ENCODE measurements at places on chromosomes 2 and 18.

- DNase-seq = no peak
Measured at GRCh38 chr2:2848621-2849333, 517.7 kb upstream of the MYT1L start.

DNA sequence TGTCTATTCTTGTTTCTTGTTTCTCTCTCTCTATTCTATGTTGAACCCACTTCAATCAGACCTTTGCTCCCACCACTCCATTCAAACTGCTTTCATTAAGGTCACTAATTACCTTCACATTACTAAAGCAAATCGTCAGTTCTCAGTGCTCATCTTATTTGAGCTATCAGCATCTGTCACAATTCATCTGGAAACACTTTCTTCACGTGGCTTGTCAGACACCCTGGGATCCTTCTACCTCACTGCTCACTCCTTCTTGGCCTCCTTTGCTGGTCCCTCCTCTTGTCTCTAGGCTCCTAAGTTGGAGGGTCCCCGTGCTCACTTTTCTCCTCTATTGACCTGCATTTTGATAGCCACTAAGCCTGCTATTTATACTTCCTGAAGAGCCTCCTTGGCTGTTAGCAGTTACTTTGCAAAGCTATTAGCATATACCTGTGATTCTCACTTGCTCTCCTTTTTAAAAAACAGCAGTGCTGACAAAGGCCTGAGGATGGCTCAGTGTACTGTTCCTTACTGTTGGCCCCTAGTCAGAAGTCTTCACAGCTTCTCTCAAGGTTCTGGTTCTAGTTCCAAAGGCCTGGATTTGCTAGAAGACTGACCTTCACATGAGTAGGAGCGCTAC, 80.2 kb downstream of the PLEKHM3 start:
- DNase-seq = no peak

DNA sequence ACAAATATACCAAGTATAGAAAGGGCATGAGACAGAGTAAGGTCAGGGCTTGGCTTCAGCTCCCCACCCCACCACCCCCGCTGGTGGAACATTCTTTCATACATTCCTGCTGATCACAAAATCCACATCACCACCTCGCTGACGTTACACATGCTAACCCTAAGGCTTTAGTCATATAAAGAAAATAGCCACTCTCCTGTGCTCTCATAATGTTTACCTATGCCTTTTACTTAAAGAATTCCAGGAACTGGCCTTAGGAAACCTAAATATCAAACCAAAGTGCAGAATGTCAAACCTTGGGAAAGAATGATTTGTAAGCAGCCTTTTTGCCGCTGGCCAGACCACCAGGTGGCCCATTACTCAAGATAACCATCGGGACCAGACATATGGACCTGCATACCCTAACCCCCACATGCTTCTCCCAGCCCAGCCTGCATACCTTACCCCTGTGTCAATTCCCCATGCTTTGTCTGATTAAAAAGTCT, 136.3 kb upstream of the SLC39A10 start:
- no peak for DNase-seq

DNA sequence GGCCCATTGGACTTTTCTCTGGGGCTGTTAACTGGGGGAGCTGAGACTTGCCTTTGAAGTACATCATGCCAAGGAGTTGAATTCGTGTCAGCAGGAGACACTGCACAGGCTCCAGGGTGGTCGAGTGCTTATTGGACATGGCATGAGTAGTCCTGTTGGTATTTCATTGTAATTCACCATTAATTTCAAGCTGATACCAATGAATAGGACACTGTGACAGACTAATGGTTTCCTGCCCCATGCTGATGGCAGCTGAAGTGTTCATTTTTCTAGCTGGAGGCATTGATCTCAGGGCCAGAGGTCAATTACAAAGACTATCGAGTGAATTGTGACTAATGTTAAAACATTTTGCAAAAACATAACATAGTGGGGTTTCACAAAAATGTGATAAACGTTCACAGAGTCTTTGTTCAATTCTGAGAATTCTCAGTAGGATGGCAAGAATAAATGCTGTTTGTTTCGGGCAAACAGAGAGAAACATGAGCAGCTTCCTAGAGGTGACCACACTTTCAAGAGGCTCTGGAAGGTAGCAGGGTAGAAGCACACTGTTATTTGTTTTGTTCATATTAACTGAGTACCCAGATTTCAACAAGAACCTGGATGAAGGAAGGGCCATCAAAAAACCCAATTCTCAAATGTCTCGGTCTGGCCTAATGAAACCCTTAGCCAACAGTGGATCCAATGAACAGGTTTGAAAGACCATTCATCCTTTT, 90.6 kb upstream of the ARL4C start:
- DNase-seq = no peak

DNA sequence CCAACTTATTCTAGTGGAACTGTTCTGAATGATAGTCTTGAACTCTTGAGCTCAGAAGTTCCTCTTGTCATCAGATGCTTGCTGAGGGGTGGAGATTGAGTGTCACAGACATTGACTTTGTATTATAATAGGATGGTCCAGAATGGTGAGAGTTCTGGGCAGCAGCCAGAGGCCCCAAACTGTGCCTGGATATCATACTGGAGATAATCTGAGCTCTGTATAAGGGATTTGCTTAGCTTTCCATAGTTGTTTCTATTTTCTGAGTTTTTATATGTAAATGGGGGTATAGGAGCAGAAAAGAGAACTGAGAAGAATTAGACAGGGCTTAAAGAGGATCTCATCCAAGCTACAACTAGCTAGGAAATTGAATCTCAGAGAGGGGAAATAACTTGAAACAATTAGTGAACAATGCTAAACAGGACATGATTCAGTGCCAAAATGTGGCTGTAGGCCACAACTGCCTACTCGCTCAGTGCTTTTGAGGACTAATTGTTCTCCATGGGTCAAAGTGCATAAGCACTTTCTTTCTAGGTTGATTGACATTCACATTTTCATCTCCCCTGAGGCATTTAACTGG, 10.1 kb upstream of the LCLAT1 start:
- DNase-seq = no peak

GRCh38 chr2:104851291-104852089, 2.4 kb upstream of the POU3F3 start:
- no peak for DNase-seq

- no peak for DNase-seq
Measured at GRCh38 chr2:48412443-48413250, 117.3 kb upstream of the STON1 start.

Data from Panc1 (cell line).